Neural crest cell (in vitro differentiated cells): ENCODE measurements at places on chromosomes 16 and 17. TPM values are rescaled to one million over a fixed set of nuclear protein-coding genes. Genes with fewer than 3 reads are reported as not detected.

- DNase-seq = no peak
Observed at GRCh38 chr16:31458073-31458843, 1.0 kb upstream of the ARMC5 start.

DNA sequence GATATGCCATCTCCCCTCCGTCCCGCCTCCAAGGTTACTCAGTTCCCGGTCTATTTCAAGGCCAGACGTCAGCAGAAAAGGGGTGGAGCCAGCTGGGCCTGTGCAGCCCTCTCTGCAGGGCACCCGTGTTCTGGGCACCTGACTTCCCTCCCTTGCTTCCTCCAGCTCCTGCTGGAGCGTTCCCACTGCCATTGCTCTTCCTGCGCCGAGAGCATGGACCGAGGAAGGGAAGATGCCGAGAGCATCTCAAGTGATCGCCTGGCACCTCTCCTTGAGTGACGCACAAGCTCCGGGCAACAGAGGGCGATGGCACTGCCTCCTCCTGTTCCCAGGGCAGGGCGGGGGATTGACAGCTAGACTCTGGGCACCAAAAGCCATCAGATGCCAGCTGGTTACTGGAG, 29.4 kb upstream of the NAT9 start:
- no peak for DNase-seq

Gene CCDC154
- total RNA-seq = 1.2 and 1.9 TPM in 2 replicates

GRCh38 chr17:48373883-48374282, 56.1 kb downstream of the SKAP1 start:
- no peak for DNase-seq

Gene SOST
- not detected in 2 replicates for total RNA-seq

GRCh38 chr17:46817151-46817900, 1.2 kb downstream of the WNT3 start:
- DNase-seq = no peak

Gene KRTAP4-5
- not detected in 2 replicates for total RNA-seq

DNA sequence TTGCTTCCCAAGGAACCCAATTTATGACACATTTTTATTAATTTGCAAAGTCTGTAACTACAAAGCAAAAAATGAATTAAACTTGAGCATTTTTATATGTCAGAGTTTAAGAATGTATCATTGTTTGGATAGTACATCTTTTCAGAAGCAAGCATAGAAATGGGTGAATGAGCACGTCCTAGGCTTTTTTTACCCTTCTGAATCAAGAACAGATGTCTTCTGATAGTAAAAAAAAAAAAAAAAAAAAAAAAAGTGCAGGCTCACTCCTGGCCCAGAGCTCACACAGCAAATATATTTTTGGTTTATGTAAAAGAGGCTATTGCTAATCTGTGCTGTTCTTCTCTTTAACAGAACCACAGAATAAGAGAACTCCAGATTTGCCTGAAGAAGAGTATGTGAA, 6.3 kb downstream of the TERF2IP start:
- no peak for DNase-seq

DNA sequence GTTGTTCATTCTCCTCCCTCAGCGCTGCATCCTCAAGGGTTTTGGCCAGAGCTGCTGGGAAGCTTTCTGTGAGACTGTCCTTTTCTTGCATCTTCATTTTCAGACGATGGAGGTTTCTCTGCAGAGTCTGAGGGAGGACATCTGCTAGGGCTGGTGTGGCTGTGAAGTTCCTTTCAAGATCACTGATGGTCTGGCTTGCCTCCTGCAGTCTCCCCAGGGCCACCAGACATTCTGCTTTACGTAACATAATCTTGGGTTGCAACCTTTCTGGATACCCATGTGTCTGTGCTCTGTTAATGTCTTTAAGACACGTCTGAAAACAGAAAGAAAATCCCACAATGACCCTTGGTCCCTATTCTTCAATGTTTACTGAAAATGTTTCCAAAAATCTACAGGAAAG, 29.0 kb downstream of the SMYD4 start:
- no peak for DNase-seq

Gene PYY
- total RNA-seq = not detected in 2 replicates

Gene CCL4
- total RNA-seq = not detected in 2 replicates

- DNase-seq = peak; percentile 14
Observed at GRCh38 chr16:11315510-11315909, 29.7 kb upstream of the RMI2 start.

Gene E2F4
- total RNA-seq = 89.7 and 97.0 TPM in 2 replicates

Gene YBX2
- total RNA-seq = 0.54 and 0.96 TPM in 2 replicates

DNA sequence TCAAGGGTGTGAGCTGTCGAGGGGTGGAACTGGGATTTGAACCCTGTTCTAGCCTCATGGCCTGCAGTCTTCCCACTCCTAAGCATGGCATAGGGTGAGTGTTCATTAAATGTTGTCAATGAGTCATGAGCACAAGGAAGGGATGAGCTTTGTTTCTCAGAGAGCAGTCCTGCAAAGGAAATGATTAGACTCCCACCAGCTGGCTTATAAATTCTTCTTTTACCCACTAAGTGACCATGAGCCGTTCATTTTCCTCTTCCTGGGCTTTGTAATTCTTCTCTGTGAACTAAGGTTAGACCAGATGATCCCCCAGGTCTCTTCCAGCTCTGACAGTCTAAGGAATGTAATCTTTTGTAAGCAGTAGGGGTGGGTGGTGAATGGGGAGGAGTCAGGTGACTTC, 47.9 kb upstream of the HNF1B start:
- DNase-seq = no peak

- DNase-seq = no peak
Observed at GRCh38 chr17:81285179-81285878, 9.8 kb downstream of the SLC38A10 start.

- no peak for DNase-seq
Observed at GRCh38 chr16:53881371-53881770, 177.4 kb downstream of the FTO start.

- DNase-seq = no peak
Observed at GRCh38 chr17:7074931-7075330, 5.1 kb downstream of the CLEC10A start.

Gene GPR179
- total RNA-seq = 0.07 and 0.20 TPM in 2 replicates

DNA sequence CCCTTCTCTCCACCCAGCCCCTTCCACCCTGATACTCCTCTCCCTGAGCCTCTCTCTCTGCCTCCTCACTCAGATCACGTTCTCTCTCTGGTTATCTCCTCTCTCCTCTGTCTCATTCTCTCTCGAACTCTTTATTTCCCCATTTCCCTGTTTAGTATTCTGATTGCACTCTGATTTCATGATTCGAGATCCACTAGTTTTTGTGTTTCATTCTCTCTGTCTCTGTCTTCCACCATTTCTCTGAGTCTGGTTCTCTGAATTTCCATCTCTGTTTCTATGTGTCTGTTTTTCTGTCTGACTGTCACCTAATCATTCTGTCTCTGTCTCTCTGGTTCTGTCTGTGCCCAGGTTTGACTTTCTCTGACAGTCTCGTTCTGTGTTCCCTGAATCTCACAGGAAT, 2.0 kb downstream of the SEZ6L2 start:
- DNase-seq = no peak

DNA sequence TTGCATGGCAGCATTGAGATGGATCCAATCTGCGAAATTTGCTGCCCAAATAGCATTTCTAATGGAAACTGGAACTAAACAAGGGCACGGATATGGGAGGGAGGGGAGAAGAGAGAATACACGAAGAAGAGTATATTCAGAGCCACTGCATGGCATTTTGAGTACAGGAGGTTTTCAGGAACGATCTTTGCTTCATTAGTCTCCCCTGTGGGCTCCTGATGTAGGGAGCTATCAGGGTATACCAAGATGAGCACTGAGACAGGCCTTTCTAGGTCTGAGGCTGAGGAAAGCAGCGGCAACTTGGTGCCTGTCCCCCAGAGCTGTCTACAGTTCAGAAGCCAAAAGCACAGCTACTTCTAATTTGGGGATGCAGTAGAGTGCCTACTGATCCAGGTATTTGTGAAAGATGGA, 257.7 kb upstream of the PMFBP1 start:
- DNase-seq = no peak

- DNase-seq = no peak
Observed at GRCh38 chr16:66155933-66156332, 210.6 kb upstream of the CDH5 start.

GRCh38 chr16:69109486-69110270, 4.2 kb downstream of the HAS3 start:
- DNase-seq = no peak

Gene RNF135
- total RNA-seq = 5.9 and 6.4 TPM in 2 replicates

- DNase-seq = no peak
Observed at GRCh38 chr17:6641247-6641863, 495 bp downstream of the TXNDC17 start.

Gene TOX3
- total RNA-seq = 37.5 and 39.2 TPM in 2 replicates

DNA sequence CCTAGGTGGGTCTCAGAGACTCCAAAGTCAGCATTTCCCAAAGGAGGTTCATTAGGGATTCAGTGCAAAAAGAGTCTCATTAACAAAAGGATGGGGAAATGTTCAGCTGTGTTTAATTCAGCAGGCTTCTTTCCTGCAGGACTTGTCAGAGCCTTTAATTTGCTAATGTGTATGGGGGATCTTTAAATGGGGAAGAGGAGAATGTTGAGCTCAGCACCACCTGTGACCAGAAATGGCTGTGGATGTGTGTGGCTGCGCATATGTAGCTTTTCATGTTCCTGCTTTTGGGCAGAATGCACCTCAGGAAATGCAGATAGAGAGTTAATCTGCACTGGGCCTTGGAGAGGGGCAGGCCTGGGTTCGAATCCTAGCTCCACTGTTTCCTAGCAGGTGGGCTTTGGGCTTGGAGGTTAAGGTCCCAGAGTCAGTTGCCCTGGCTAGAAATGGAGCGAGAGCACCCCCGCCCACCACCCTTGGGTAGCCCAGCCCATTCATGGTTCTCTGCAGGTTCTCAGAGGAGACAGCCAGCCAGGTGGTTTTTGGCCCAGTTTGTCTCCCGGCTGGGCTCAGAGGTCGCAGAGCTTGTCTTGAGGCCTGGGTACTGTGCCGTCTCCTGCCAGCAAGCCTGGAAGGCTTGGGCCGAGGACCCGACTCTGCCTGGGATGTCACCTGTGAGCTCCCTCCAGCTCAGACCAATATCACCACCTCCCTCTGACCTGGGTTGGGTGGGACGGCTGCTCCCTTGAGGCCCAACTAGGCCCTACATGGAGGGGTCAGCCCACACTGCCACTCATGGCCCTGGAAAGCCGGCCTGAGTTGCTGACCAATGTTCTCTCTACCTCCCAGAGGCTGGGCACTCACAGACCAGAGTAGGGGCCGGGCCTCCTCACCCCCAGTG, 9.3 kb downstream of the ADCY7 start:
- DNase-seq = no peak

DNA sequence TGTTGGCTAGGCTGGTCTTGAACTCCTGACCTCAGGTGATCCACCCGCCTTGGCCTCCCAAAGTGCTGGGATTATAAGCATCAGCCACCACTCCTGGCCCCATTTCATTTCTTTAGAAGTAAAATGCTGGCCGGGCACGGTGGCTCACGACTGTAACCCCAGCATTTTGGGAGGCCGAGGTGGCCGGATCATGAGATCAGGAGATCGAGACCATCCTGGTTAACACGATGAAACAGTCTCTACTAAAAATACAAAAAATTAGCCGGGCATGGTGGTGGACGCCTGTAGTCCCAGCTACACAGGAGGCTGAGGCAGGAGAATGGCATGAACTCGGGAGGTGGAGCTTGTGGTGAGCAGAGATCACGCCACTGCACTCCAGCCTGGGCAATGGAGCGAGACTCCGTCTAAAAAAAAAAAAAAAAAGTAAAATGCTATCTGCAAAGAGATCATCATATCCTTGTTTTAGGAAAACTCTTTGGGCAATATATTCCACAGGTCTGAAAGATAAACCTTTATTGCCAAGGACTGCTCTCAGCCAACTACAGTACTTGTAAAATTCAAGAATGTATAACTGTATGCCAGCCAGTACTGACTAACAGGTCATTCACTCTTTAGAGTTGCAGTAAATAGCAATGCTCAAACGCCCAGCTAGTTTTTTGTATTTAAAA, 3.8 kb downstream of the GJC1 start:
- no peak for DNase-seq

DNA sequence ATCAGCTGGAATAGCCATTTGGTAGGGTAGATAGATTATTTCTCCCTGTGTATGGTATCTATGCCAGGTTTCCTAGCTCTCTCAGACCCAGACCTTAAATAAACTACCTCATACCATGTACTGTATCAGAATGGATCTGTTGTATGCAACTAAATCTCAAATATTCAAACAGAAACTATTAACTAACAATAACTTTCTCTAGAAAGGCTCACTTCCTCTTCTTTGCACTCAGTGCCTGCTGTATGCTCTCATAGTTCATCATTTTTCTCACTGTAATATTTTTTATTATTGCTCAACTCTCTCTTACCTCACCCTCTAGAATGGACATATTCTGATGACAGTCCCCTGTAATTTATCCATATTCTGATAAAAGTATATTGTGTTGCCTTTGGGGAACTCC, 182.4 kb downstream of the TOX3 start:
- no peak for DNase-seq

DNA sequence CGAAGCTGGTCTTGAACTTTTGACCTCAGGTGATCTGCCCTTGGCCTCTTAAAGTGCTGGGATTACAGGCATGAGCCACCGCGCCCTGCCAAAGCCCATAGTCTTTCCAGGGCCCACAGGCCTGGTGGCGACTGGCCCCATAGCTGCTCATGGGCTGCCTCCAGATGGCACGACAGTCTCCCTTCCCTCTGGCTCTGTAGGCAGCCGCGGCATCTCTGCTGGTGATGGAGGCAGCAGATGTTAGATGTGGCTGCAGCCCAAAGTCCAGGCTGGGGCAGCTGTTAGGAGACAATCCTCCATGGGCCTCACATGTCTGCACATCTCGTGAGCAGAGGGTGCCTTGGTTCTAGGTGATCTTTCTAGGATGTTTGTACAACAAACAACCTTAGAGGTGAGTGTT, 69.7 kb upstream of the DNAJA2 start:
- DNase-seq = no peak

DNA sequence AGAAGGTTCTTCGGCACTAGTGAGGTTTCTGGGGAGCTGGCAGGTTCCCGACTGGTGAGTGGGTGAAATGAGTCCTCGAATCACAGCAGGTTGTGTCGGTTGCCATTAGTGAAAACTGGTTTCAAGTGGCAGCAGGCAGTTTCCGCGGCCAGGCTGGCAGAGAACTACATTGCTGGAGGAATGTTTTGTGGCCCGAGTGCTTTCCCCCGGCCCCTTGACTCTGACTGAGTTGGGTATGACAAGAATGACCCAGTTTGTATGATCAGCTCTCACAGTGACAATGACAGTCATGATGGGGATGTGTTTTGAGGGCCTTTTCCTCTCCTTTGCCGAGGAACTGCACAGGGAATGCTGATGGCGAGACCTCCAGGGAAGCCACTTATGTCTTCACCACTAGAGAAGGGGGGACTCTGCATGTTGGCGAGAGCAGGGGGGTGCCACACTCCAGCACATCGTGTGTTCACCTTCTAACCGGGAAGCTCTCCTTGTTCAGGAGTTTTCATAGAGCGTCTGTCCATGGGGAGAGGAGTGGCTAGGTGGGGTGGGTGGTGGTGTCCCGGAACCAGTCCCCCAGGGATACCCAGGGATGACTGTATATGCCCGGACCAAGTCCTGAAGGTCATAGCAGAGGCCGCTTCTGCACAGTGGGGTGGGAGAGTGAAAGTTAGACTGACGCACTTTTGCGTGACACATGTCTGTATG, 206.0 kb upstream of the CHMP6 start:
- DNase-seq = no peak

DNA sequence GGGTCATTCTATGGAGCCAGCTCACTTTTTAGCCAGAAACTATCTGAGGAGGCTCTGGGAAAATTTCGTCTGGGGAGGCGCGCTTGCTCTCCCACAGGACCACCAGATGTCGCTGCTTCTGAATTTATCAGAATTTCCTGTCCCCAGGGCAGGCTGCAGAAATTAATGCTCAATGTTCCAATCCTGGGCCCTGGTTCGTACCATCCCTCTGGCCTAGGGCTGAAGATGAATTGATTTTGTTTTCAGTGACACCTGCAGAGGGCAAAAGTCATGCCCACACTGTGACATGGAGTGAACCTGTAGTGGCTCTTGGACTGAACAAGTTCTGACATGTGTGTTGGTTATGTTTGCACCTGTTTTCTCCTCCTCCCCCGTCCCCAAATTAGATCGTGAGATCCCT, 482.6 kb downstream of the NPIPA7 start:
- peak; percentile 72 for DNase-seq
